NCI-H187 treated with DMSO at 0.1 percent for 48 hours (cell line): ENCODE measurements at places on chromosomes 16 and 17.

DNA sequence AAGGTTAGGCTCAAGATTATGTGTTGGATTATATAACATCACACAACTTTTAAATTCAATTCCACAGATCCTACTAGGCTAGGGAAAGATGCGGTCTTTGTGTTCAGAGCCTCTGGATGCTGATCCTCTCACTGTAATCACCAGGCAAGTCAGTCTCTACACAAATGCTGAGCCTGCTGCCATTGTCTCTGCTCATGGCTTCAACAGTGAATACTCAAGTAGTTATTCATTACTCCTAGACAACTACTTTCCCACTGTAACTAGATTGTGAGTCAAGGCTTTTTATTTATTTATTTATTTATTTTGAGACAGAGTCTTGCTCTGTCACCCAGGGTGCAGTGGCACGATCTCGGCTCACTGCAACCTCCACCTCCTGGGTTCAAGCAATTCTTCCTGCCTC lies 15.8 kb upstream of the NDUFAB1 start:
- DNase-seq, result no peak

GRCh38 chr16:19227643-19228042 lies 57.9 kb upstream of the CLEC19A start:
- DNase-seq, result no peak

- DNase-seq, result no peak
Measured at GRCh38 chr17:67360880-67361279, 5.5 kb downstream of the PSMD12 start.

- DNase-seq, result no peak
Measured at GRCh38 chr17:74790161-74791058, 14.3 kb upstream of the NAT9 start.

DNA sequence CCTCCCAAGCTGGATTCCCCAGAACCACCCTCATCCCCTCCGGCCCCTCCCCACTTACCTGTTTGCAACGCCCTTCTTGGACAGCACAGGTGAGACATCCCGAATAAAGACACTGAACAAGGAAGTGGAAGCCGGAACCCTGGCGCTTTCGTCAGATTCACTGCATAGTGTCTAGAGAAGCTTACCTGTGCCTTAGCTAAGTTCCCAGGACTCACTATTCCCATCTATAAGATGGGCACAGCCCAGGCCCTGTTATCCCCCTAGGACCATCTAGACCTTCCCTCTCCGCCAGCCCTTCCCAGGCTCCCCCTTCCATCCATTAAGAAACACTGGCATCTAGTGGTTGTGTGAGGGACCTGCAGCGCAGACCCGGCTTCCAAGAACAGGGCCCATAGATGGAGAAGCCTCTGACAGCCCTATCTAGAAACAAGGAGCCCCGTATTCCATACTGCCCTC lies 26.9 kb upstream of the RPL38 start:
- DNase-seq, result peak; percentile 43

GRCh38 chr17:51180486-51180885 lies 14.3 kb downstream of the NME2 start:
- DNase-seq, result no peak

GRCh38 chr16:75462806-75463205 lies 1.7 kb downstream of the TMEM170A start:
- no peak for DNase-seq

DNA sequence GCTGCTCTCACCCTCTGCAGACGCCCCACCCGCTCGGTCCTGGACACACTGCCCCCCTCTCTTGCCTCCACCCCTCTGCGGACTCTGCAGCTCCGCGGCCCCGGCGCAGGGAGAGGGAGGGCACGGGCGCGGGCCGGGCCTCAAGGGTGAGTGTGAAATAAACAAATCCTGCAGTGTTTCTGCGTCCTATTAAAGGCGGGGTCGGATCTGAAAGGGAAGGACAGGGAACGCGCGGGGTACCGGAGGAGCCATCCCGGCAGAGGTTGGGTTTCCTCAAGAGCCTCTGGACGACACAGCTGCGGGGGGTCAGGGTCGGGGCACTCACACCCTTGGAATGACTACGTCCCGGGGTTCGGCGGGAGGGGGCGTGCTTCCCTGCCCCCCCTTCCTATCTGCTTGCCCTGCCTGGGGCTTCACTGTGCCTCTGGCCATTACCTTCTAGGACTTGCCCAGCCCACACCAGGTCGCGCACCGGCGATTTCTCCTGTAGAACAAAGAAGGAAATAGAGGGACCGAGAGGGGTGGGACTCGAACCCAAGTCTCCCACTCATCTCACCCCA lies 466 bp upstream of the HSF4 start:
- no peak for DNase-seq

DNA sequence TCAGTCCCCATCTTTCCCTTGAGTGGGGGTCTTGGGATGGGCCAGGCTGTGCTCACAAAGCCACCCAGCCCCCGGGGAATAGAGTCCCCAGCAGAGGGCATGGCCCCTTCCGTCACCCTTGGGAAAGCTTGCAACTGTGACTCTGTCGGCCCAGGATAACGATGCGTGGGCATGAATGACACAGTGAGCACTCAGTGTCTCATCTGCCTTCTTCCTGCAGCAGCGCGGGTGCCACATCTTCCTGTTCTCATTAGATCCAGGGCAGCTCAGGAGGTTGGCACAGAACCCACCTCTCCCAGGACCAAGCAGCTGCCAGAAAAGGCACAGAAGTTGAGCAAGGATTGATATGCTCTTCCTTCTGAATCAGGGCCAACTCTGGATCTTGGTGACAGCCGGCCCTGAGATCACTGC lies 84.7 kb downstream of the MRC2 start:
- DNase-seq, result no peak

- DNase-seq, result no peak
Measured at GRCh38 chr17:45987706-45988105, 11.3 kb upstream of the STH start.

DNA sequence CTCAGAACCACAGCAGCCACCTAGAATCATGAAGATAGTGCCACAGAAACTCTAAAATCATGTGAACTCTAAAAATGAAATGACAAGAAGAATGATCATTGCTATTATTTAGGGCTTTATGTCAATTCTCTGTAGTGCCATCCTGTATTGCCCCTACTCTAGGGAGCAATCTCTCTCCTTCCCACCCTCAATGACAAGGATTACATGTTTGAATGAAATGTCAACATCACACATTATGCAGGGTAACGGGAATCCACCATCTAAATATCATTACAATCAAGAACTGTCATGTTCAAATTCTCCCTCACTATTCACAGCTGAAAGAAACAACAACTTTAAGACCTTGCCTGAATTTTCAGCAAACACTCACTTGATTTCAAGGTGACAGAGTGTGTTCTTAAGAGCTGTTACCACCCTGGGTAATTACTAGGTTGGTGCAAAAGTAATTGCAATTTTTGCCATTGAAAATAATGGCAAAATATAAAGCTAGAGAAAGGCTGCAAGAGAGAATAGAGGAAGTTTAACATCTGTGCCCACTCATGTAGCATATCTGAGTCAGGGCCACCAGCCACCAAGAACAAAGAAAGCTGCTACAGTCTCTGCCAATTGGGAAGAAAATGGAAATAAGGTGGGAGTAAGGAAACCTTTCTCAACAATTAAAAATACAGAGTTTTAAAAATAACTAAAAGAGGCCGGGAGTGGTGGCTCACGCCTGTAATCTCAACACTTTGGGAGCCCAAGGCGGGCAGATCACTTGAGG lies 112.8 kb upstream of the PSMD7 start:
- DNase-seq, result no peak

GRCh38 chr16:50403491-50403890 lies 34.7 kb upstream of the BRD7 start:
- no peak for DNase-seq

DNA sequence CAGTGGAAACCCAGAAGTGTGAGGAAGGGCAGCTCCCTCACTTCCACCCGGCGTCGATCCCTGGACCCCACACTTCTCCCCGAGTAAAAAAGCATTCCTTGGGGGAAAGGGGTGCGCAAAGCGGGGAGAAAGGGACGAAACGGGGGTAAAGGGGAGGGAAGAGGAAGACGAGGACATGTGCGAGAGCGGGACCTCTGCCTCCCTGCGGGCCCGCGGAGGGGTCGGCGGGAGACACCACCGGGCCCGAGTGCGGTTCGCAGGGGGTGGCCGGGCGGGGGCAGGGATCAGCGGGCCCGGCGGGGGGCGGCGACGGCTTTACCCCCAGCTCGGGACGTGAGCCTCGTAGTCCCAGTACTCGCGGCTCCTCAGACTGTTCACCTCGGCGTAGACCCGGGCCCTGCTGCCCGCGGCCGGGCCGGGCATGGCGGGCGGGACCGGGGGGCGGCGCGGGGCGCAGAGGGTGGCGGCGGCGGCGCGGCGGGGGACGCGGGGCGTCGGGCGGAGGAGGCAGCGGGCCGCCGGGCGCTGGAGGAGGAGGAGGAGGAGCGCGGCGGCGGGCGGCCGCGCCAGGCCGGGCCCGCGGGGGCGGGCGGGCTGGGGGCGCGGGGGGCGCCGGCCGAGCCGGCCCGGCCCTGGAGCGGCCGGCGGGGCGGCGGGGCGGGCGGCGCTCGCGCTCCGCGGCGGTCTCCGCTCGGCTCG lies 443 bp downstream of the CSNK2A2 start:
- no peak for DNase-seq

- no peak for DNase-seq
Measured at GRCh38 chr16:61042737-61043136, 993.5 kb downstream of the CDH8 start.

DNA sequence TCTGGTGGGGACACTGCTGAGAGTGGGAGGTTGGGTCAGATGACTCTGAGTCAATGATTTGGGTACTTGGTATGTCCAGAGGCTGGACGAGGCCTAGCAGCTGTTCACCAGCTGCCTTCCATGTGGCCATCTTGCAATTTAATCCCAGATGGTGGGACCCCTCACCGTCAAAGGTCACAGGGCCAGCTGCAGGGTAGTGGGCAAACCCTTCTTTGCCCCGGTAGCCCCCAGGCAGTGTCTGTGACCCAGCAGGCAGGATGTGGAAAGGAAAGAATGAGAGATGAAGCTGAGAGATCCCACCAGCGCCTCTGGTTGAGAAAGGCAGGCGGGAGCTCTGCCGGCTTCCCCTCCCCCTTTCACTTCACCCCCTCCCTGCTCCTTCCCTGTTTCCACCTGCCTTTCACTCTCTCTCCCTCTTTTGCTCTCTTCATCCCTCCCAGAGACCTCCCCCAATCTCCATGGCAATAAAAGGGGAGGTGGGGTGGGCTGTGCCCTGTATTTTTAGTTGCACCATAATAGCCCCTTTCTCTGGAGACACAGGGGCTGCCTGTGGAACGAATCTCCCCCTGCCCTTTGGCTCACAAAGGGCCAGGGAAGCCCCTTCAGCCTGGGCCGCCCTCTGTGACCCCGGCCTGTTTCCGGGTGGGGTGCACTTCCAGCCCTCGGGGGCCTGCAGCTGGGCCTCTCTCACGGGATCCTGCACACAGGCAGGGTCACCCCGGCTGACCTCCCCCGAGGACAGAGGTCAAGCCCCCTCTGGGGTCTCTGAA lies 20.2 kb downstream of the CDK5RAP3 start:
- DNase-seq, result no peak

DNA sequence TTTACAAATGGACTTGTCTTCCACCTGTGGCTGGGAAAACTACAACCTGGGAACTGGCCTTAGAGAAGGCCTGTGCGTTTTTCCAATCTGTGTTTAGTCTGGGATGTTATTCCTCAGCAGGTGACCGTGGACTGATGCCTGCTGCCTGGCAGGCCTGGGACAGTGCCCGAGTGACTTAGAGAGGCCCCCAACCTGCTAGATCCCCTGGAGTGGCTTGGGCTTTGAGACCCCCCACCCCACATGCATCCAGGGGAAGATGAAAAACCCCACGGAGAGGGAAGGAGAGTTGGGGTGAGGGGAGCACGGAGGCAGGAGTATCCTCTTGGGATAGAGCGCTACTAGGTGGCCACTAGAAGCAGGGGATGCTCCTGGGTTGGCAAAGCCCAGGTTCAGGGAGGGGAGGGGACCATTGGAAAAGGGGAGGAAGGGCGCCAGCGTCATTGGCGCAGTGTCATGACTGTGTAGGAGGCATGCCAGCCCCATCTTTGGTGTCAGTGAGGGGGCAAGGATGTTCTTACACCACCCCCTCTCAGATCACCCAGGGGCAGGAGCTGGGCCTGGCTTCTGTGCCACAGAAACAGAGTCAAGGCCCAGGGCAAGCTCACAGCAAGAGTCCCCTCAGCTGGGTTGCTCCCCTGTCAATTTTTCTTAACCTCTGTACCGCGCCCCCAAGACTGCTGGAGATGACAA lies 54.1 kb downstream of the MEAK7 start:
- DNase-seq, result no peak

- no peak for DNase-seq
Measured at GRCh38 chr16:30633526-30633925, 17.2 kb upstream of the PRR14 start.

GRCh38 chr17:40318830-40319391 lies 9.9 kb downstream of the RARA start:
- no peak for DNase-seq

- DNase-seq, result no peak
Measured at GRCh38 chr17:32185875-32186274, 43.6 kb downstream of the RHOT1 start.

DNA sequence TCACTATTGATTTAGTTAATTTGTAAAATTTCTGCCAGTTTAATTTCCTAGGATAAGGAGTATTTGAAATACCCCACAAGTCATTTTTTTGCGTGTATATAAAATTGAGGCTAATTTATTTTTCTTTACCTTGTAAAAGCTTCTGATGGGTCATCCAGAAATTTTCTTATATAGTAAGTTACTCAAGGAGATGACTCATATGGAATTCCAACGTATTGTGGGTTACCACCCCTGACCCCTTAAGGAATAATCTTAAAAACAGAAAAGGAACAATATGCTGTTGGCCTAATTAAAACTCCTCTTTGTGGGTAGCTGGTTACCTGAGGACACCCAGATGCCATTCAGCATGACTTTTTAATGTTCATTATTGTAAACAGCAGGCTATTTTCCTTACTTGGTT lies 13.6 kb downstream of the HEATR6 start:
- no peak for DNase-seq

GRCh38 chr17:80815151-80815681 lies 176.4 kb upstream of the CHMP6 start:
- no peak for DNase-seq

DNA sequence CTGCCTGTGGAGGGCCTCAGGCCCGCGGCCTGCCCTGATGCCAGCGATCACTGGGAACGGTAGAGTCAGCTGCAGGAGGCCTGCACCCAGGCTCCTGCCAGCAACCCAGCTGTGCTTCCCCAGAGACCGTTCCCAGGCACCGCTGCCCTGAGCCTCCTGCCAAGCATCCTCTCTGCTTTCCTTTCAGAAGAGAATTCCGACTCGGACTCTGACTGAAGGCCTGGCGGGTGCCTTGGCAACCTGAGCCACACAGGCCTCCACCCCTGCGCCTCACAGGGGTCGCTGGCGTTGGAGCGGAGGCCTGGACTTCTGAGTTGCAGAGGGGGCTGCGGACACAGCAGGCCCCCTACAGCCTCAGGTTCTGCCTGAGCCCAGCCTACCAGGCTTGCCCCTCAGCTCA lies 7.9 kb downstream of the CMTM3 start:
- no peak for DNase-seq

GRCh38 chr17:20206068-20206467 lies 196.9 kb downstream of the SPECC1 start:
- DNase-seq, result no peak

- no peak for DNase-seq
Measured at GRCh38 chr16:8402981-8403843, 187.1 kb downstream of the TMEM114 start.

- no peak for DNase-seq
Measured at GRCh38 chr17:77869665-77870132, 88.8 kb upstream of the TNRC6C start.

GRCh38 chr17:67021743-67022450 lies 22.5 kb upstream of the CACNG1 start:
- DNase-seq, result no peak

GRCh38 chr17:3809135-3809534 lies 8.1 kb upstream of the ITGAE start:
- no peak for DNase-seq

- no peak for DNase-seq
Measured at GRCh38 chr17:35235917-35236316, 7.0 kb upstream of the SLFN5 start.

GRCh38 chr17:34368946-34369500 lies 6.0 kb upstream of the CCL1 start:
- DNase-seq, result no peak
